ENCODE measurements at places on chromosomes 7 and 10.

GRCh38 chr10:88254091-88254490 lies 329.0 kb downstream of the RNLS start:
- DNase-seq, result peak; percentile 89

GRCh38 chr10:132117636-132118190 lies 52.0 kb downstream of the JAKMIP3 start:
- no peak for DNase-seq

- DNase-seq, result no peak
Observed at GRCh38 chr10:128046953-128047290, 79.3 kb downstream of the MKI67 start.

- no peak for DNase-seq
Observed at GRCh38 chr7:47473499-47474210, 108.3 kb downstream of the TNS3 start.

GRCh38 chr7:1065585-1066241 lies 21.4 kb downstream of the GPR146 start:
- peak; percentile 44 for DNase-seq

DNA sequence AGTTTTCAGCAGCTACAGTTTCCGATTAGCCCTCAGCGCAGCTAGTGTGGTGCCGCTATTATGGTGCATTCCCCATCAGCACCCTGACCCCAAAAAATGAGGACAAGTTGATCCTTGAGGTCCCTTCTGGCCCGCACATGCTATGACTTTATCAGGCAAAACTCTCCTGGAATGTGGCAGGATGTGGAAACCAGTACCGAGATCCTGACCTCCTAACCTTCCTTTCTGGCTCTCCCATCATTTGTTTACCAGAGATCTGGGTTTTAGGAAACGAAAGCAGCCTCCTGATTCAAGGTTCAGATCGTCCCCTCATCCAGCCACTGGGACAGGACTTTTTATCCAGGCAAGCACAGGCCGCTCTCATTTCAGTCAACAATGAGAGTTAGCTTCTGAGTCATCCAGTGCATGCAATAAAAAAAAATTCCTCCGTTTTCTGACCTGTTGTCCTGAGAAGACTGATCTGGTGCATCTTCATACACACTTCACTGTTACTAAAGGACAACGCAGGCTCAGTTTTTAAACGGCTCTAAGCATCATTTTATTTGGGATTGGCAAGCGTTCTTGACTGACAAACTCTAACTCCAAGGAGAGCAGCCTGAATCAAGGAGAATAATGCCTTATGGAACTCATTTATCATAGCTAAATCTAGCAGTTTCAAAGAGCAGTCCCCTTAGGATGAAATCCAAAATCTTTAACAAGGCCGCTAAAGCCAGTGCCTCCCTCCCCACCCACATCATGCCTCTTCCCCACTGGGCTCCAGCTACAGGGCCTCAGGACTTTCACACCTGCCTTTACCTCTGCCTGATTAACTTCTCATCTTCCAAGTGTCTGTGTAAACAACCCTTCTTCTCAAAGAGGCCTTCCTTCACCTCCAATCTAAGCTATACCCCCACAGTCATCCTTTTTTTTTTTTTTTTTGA lies 17.1 kb downstream of the PDLIM1 start:
- peak; percentile 87 for DNase-seq

DNA sequence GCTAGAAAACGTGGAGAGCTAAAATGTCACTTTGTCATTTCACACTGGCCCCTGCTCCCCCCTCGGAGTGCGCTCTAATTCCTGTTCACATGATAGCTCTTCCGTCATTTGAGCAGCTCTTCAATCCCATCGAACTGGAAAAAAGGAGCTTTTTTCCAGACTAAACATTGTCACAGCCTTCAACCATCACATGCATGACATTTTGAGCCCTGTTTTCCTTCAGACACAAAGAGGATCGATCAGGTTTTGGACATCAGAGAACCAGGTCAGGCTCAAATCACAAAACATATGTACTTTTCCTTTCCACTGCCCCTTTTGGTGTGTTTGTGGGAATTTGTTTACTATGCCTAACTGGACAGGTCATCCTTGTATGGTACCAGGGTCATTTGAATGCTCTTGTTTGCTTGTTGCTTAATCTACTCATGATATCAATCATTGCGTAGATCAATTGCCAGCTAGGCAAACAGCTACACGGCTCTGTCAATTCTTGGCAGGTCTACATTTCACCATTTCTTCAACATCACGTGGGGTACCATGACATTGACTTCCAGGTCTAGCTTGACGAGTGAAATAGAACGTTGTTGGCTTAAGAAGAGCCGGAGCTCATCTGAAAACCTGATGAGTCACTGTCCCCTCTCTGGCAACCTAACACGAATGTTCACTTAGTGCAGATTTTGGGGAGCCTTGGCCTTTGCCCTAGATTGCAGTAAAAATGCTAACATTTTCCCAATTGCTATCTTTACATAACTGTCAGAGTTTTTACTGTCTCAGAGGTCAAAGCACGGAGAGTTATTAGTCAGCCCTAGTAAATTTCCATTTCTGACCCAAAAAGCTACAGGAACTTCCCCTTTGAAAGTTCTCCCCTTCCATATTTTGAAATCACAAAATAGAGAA lies 87.3 kb downstream of the LYZL2 start:
- no peak for DNase-seq

GRCh38 chr7:41175435-41175834 lies 527.5 kb downstream of the INHBA start:
- no peak for DNase-seq

Measured in mammary epithelial cell (primary cell).